Hair follicular keratinocyte (primary cell): ENCODE measurements at places on chromosomes 12 and 14. TPM values are rescaled to one million over a fixed set of nuclear protein-coding genes. Genes with fewer than 3 reads are reported as not detected.

The GLI1 gene
- 0.57 and 3.4 TPM in 2 replicates for total RNA-seq

The SETD3 gene
- 53.2 and 54.1 TPM in 2 replicates for total RNA-seq

The SIX6 gene
- not detected in 2 replicates for total RNA-seq

The KCNK13 gene
- total RNA-seq = not detected in 2 replicates
